ENCODE measurements at places on chromosomes 2 and 18.

DNA sequence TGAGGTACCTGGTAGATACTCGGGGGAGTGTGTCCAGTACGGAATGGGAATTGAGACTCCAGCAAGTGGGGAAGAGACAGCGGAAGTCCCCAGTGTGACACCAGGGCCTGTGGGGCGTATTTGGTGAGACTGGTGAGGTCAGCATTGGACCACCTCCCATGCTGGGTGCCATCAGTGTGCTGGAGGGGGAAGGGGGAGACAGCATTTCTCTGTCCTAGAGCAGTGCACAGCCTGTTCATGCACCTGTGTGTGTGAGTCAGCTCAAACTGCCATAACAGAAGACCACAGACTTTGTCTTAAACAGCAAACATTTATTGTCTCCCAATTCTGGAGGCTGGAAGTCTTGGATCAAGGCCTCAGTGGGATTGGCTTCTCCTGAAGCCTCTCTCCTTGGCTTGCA, 301.8 kb downstream of the GBX2 start:
- DNase-seq = no peak

DNA sequence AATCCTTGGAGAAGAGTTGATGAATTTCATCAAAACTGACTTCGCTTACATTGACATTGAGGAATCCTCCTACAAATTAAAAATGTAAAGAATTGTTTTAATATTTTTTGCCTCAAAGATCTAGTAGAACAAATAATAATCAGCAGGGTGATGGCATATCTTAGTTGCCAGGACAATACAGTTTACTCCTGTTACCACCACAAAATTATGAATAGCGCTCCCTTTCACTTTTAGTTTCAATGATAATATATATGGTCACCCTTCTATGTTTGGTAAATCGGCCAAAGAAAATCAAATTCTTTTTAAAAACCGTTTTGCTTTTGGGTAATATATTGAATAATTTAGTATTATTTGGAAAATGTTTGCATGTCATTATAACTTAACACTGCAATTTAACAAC, 39.0 kb downstream of the B4GALT6 start:
- DNase-seq = no peak

DNA sequence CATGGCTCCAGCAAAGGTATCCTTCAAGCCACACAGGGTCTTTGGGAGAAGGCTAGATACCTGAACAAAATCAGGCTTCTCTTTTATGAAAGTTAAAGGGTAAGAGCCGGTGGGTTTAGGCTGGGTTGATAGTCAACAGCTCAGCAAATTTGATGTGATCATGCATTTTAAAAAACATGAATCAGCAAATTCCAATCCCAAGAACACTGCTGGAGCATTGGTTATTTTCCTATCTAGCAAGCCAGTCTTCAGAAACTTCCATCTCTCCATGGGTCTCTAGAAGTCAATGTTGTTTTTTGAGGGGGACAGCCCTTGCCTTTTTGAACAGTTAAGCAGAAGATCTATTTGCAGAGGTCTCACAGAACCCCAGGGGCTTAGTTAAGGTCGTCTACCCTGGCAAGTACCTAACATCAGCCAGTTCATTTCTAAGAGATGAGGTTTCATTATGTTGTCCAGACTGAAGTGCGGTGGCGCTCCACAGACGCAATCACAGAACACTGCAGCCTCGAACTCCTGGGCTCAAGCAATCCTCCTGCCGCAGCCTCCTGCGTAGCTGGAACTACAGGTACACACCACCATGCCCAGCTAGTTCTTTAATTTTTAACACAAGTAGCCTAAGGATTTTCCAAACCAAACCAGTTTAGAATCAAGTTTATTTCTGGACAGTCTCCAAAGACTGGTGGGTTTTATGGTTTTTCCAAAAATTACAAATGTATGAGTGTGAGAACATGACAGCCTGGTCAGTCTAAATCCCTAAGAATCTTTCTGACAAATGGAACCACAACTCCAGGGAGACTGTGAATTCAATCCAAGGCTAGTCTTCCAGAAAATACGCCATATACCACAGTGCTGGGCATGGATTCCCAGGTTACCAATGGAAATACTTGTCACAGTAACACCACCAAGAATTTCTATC, 4.1 kb upstream of the ZCCHC2 start:
- DNase-seq = no peak

DNA sequence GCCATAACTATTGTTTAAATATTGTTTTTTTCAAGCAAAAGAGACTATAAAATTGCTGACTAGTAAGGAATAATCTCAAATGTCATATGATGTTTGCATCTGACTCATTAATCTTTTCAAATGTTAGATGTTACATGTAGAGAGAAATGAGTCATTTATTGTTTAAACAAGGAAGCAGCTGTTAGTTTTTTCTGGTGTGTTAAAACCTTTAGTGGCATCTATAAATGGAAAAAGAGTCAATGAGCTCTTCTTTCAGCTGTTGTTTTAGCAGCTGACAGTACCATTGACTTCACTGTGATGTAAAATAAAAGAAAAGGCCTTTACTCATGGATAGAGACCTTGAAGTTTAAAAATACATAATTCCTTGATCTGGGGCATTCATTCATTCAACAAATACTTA, 1.8 kb upstream of the KLHL41 start:
- DNase-seq = no peak
